Naive thymus-derived CD4-positive, alpha-beta T cell (primary cell): ENCODE measurements at places on chromosomes 7 and 10. TPM values are rescaled to one million over a fixed set of nuclear protein-coding genes. Genes with fewer than 3 reads are reported as not detected.

DNA sequence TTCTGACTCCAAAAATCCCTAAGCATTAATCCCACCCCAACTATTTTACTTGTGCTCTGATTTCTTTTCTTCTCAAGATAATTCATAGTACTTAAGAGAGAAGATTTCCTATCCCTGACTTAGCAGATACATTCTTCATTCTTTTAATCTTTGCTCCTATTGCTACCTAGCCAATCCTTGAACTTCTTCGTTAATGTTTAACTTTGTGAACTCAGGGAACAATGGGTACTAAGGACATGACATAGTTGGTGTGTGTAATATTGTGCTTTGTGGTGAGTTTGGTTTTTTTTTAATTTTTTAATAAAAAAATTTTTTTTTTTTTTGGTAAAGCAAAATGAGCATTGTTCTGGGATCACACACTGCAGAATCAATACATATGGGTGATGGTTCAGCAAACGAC is 166.2 kb downstream of the CHCHD3 start:
- H3K27ac ChIP-seq = no peak overlapping the region
- no peaks in the 10 kb centered on the region for H3K27me3 ChIP-seq
- no peak for DNase-seq
- no peaks in the 10 kb centered on the region for H3K4me1 ChIP-seq
- no peak overlapping the region for H3K4me3 ChIP-seq
- H3K36me3 ChIP-seq = no peaks in the 10 kb centered on the region

GRCh38 chr10:97766106-97766810 is 5.5 kb downstream of the SFRP5 start:
- peaks cover 4% of the 10 kb centered on the region for H3K27me3 ChIP-seq
- no peak overlapping the region for H3K4me3 ChIP-seq
- H3K27ac ChIP-seq = no peak overlapping the region
- DNase-seq = no peak

DNA sequence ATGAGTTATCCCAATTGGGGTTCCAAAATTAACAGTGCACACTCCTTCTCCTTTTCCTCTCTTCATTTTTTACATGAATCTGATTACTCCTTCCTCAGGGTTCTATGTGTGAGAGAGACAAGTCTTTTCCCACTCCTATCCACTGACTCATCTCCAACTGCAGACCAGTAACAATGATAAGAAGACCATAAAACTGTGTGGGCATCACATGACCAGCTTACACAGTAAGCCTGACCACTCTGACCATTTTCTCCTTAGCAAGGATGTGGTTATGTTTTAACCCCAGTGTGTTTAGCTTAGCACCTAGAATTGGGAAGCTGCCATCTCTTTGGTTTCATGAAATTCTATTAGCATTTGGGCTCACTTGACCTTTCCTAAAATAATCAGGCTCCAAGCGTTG is 145.0 kb upstream of the CALCR start:
- no peak overlapping the region for H3K27ac ChIP-seq
- H3K4me1 ChIP-seq = no peaks in the 10 kb centered on the region
- H3K36me3 ChIP-seq = no peaks in the 10 kb centered on the region
- H3K4me3 ChIP-seq = no peak overlapping the region
- DNase-seq = no peak

DNA sequence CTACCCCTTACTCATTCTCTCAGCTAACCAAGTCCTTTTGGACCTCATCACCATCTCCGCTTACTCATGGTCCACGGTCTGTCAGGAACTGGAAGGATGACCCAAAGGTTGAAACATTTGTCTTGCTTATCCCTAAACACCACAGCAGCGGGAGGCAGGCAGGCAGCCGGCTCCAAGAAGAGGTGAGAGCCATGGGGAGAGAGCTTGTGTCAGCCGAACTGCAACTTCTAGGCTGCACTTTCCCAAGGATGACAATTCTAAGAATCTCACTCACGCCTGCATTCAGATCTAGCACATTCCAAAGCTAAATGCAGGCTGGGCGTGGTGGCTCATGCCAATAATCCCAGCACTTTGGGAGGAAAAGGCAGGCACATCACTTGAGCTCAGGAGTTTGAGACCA is 86.0 kb downstream of the SPDYE5 start:
- no peak for DNase-seq
- no peaks in the 10 kb centered on the region for H3K27me3 ChIP-seq
- no peaks in the 10 kb centered on the region for H3K4me1 ChIP-seq
- no peaks in the 10 kb centered on the region for H3K36me3 ChIP-seq
- no peak overlapping the region for H3K4me3 ChIP-seq

The CYP2C19 gene
- total RNA-seq = not detected
